Esophagus mucosa (tissue), 1 donor: ENCODE measurements at places on chromosomes 2 and 18. TPM values are rescaled to one million over a fixed set of nuclear protein-coding genes. Genes with fewer than 3 reads are reported as not detected.

Gene DSG3
- total RNA-seq = 775 TPM

Gene MRO
- not detected for total RNA-seq

GRCh38 chr2:239343946-239344856 is 56.6 kb downstream of the HDAC4 start:
- no peak for ATAC-seq

DNA sequence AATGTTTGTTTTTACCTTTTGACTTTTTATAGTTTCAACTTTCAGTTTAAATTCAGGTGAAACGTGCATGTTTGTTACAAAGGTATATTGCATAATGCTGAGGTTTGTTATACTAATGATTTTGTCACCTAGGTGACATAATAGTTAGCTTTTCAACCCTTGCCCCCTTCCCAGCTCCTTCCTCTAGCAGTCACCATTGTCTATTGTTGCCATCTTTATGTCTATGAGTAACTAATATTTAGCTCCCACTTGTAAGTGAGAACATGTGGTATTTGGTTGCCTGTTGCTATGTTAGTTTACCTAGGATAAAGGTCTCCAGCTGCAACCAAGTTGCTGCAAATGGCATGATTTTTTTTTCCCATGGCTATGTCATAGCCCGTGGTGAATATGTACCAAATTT is 322.3 kb upstream of the SETBP1 start:
- no peak for ATAC-seq

GRCh38 chr18:52636536-52636935 is 296.5 kb downstream of the DCC start:
- no peak for ATAC-seq

Gene RGPD3
- total RNA-seq = 0.04 TPM

- no peak for ATAC-seq
These were observed 2.2 kb downstream of the MPP4 start for GRCh38 chr2:201696151-201696659.

GRCh38 chr2:17076533-17076932 is 410.9 kb upstream of the CYRIA start:
- no peak for ATAC-seq

GRCh38 chr18:26806224-26806623 is 59.3 kb downstream of the AQP4 start:
- no peak for ATAC-seq

DNA sequence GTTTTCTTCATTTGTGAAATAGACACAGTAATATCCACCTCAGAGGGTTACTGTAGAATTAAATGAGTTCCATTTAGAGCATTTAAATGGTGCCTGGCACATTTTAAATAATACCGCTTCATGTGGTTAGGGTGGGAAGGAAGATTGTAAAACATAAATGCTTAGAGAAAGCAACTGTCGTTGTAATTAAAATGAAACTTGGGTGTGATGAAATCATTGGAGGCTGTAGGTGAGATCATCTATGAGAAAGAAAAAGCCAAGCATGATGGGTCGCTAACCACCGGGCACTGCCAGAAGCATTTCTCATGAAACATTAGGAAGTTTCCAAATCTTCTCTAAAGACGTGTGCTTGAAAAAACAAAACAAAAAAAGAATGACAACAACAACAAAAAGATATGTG is 8.2 kb upstream of the SLC39A10 start:
- ATAC-seq = no peak
